ENCODE measurements at places on chromosomes 16 and 17.

DNA sequence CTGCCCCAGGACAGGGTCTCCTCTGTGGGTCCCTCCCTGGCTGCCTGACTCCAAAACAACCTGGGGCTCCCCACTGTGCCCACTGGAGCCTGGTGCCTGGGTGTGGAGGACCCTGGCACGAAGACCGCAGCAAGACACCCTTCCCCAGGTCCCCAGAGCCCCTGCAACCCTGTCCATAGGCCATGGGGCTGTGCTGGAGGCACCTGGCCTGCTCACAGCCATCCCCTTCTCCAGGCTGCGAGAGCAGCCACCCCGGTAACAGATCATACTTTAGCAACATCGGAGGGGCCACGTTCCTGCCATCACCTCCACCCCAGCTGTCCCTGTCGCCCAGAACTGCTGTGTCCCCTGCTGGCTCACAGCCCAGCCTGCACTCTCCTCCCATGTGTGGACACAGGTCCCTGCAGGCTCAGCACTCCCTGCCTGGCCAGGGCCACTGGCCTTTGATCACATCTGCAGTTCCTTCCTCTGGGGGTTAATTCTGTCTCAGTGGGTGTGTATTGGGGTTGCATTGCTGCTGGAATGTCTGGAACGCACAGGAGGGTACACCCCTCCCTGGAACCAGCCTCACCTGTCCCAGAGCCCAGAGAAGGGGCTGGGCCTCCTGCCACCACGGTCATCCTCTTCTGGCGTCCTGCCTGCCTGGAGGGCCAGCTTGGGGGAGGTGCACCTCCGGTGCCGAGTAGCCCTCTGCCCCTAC lies 12.2 kb downstream of the PPL start:
- DNase-seq: no peak

- no peak for DNase-seq
These were observed 42.0 kb downstream of the IL21R start for GRCh38 chr16:27444015-27444414.

- DNase-seq: no peak
These were observed 456.2 kb upstream of the DYNLRB2 start for GRCh38 chr16:80084614-80085013.

- DNase-seq: no peak
These were observed 107.4 kb upstream of the CDH11 start for GRCh38 chr16:65229191-65229662.

DNA sequence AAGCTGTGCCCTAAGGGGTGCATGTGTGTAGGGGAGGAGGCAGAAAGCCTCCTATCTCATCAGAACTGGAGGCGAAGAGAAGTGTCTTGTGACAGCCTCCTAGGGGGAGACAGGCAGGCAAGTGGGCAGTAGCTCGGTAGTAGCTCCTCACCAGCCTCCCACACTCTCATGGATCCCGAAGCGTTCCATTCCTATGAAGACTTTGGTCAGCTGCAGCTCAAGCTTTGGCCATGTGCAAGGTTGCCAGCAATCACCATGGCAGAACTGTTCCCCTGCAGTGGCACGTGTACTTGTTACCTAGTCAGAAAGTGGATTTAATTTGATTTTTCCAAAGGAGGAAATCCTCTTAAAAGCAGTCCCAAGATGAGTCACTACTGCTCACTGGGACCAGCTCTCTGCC lies 6.7 kb downstream of the MRPL58 start:
- no peak for DNase-seq

- DNase-seq: no peak
These were observed 25.5 kb downstream of the TMEM235 start for GRCh38 chr17:78256707-78257591.

DNA sequence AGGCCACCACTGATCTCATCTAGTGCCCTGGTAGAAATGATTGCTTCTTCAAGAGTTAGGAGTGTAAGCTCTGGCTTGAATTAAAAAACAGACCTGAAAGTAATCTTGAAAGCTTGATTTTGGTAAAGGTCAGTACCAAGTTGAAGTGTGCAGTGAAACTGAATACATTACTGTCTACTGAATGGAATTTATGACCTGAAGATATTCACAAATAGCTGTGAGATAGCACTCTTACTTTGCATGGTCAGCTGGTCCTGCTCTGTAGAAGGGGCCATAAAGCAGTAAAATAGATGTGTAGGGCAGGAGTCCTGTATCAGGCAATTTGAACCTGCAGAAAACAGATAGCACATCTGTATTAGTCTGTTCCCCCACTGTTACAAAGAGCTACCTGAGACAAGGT lies 78.6 kb downstream of the MYH13 start:
- DNase-seq: no peak

DNA sequence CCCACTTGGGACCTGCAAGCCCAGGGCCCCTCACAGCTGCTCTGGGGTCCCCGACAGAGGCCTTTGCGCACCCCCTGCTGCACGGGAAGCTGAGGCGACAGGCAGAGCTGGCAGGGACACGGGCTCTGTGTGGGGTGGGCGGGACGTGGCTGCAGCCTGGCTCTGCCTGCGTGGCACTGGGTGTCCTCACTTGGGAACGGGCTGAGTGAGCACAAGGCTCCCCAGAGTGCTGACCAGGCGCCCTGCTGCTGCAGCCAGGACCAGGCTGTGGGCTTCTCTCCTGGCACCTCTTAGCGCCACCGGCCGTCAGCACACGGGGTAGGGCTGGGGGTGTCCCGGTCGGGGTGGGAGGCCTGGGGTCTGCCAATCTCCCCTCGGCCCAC lies 6.6 kb downstream of the C1QTNF8 start:
- DNase-seq: no peak
